ENCODE measurements at places on chromosomes 2 and 18.

DNA sequence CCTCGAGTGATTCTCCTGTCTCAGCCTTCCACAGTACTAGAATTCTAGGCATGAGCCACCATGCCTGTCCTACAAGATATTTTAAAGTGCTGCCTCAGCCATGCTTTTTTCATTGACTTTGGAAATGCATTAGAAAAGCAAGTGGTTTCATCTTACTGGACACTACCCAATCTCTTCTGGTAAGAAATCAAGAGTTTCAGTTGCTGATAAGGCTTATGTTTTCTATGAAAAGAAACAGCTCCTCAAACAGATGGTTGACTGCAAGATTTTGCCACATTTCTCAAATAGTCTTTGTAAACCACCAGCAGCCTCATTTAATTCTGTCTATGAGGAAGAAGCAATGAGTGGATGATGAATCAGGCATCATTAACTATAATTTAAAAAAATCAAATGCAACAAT lies 264.5 kb upstream of the LRP1B start:
- no peak for DNase-seq

DNA sequence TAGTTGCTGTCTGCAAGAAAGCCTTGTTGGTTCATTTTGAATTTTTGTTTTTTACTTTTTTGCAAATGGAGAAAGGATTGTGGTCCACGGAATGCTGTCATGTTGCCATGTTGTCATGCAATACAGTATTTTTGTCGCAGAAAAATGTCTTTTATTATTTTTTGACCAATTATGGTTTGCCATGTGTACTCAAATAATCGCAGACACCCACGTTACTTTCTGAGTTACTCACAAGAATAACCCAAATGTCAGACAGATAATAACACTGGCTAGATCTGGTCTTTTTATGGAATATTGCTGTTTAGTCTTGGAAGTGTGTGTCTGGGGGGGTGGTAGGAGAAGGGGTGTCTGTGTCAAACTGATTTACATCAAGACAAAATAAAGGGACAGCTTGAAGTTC lies 188.9 kb downstream of the LTBP1 start:
- DNase-seq = no peak

GRCh38 chr2:149363958-149364357 lies 33.6 kb downstream of the LYPD6 start:
- no peak for DNase-seq

DNA sequence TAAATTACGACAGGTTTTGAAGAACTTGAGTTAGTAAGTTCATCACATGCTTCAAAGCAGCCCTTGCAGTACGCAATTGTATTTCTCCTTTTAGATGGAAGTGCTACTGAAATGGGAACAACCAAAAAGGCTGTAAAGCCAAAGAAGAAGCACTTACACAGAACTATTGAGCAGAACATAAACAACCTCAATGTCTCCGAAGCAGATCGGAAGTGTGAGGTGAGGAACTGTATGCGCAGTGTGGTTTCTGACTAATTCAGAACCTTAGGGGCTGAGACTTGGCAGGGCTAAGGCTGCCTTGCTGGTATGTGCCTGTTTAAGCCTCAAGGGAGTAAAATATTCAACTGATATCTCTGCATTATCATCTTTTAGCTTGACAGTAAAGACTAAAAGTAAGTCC lies 8.4 kb downstream of the NCAPH start:
- no peak for DNase-seq

GRCh38 chr2:27304488-27305240 lies 3.6 kb downstream of the UCN start:
- DNase-seq = no peak

DNA sequence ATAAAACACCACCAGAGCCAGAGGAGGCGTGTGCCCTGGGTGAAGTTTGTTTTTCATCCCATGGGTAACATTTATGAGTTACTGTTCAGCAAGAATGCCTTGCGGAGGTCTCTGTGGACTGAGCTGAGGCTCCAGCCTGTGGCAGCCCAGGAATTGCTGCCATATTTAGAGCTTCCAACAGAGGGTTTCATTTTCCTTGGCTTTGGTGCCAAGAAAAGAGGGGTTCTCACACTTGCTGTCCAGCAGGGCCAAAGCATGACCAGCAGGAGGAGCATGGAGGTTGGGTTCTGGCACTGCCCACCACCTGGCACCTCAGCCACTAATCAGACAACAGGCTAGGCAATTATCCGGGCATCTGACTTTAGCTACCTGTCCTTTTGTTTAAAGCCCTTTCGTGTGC lies 36.7 kb downstream of the EPAS1 start:
- no peak for DNase-seq

- no peak for DNase-seq
Observed at GRCh38 chr2:134410831-134411231, 157.0 kb downstream of the MGAT5 start.

DNA sequence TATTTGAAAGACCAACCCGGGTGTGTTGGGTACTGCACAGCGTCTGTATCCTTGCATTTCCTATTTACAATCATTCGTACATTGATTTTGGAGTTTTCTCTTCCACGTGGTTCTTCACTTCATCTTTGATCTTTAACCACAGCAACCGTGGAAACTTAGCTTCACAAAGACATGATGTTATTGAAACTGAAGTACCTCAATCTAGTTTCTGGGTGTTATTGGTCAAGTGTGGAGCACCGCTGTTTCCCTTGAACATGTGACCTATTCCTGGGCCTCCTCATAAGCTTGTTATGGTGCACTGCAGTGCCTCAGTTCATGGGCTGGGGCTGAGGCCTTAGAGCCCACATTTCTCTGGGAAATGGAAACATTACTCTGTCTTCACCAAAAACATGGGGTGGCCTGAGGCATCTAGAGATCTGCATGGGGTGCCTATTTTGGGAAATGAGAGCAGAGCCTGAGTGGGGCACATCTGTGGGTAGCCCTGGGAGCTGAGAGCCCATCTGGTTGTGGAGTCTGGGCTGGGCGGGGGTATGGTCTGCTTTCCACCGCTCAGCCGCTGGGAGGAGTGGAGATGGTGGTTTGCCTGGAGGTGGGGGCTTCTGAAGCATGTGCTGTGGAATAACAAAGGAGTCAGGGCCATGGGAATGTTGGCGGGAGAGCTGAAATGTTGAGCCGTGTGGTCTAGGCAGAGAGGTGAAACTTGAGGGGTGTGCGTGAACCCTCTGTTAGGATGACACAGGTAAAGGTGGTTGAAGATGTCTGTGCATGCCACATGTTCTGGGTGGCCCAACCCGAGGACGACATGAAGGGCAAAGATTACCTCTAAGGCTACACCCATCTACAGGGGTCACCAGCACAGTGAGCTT lies 37.4 kb downstream of the ZNF236 start:
- DNase-seq = no peak

DNA sequence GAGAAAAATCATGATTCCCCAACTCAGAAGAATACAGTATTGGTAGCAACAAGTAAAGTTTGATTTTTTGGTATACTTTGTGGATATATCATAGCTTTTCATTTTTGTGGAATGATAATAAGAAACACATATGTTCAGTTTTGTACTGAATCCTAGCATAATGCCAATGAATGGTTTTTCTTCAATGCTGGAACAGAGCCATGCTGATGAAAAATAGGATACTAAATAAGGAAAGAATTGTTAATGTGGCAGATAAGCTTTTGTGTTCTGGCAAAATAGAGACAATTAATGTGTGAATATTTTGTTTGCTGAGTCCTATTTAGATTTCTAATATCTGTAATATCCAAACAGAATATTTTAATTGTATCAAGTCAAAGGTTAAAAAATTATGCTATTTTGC lies 21.9 kb downstream of the CD28 start:
- DNase-seq = no peak

DNA sequence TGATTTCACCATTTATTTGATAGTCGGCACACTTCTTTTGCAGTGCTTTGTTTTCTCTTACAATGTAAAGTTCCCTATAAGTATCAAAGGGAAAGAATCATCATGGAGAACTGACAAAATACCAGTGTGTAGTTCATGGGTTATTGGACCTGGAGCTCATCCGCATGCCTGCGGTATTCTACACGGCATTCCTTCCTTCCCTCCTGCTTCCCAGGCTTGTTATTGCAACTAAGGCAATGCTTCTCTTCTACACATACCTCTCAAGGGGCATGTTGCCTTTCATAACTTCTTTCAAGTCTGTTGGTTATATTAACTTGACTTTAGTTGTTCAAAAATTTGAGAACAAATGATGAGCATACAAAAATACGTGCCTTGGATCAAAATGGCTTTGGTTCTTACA lies 24.3 kb upstream of the FAP start:
- DNase-seq = no peak
